LHCN-M2 (cell line): ENCODE measurements at places on chromosomes 7 and 10. TPM values are rescaled to one million over a fixed set of nuclear protein-coding genes. Genes with fewer than 3 reads are reported as not detected.

DNA sequence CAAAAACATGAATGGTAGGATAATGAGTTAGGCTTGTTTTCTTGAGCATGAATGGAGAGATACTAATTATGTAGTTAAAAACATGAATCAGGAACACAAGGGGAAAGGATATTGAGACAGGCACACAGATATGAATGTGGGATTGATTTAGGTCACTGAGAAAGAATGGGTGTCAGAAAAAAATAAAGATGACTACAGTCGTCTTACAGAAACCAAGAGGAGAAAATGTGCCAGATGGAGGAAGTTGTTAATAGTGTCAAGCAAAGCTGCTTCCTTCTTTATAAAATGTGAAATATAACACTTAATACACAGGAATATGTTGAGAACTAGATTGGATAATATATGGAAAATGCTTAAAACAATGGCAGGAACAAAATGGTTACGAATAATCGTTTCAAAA lies 173.3 kb upstream of the BET1 start:
- DNase-seq: no peak

DNA sequence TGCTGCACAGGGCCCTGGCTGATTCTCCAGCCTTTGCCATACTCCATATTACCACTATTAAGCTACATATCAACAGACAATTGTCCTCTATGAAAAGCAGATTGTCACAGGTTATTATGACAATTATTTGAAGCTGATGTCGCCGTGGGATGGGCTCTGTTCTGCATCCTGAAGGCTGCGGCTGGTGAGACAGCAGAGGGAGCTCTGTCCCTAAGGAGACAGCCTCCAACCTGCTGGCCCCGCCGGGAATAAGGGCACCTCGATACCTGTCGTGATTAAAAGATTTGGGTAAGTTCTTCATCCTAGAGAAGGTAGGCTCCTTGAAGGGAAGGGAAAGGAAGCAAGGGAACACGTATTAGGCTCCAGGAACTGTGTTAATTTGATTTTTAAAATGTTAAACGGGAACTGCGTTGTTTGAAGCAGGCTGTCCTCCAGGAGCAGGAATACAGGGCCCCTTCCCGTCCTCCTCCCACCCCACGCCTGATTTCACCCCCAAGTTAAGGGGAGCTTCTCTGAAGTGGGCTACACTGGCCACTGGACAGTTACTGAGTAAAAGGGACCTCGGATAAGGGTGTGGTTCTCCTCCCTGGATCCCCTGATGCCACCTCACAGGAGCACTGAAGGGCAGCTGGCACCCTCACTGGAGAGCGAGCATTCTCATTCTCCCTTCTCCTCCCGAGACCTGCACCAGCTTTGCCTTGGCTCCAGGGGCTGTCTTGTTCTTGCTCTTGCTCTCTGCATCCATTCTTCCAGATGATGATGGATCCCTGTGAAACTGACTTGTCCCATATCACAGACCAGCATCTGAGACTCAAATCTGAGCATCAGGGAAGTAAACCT lies 11.8 kb upstream of the TIAL1 start:
- no peak for DNase-seq

GRCh38 chr10:102352066-102352715 lies 43.3 kb upstream of the NFKB2 start:
- peak; percentile 63 for DNase-seq

DNA sequence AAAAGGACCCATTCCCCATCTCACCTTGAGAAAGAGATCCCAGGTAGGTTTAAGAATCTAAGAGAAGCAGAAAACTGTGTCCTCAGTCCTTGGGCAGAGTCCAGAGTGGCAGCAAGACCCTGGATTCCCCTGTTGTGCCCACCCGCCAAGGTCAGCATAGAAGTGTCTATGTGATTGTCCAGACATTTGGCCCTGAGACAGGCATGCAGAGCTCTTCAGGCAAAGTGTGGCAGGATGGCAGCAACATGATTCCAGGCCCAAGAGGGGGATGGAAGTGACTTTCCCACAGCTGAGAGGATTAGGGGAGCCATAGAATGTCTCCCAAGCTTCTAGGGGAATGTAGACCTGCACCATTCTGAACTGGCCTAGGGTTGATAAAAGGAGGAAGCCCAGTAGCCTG lies 39.1 kb upstream of the OPALIN start:
- no peak for DNase-seq

DNA sequence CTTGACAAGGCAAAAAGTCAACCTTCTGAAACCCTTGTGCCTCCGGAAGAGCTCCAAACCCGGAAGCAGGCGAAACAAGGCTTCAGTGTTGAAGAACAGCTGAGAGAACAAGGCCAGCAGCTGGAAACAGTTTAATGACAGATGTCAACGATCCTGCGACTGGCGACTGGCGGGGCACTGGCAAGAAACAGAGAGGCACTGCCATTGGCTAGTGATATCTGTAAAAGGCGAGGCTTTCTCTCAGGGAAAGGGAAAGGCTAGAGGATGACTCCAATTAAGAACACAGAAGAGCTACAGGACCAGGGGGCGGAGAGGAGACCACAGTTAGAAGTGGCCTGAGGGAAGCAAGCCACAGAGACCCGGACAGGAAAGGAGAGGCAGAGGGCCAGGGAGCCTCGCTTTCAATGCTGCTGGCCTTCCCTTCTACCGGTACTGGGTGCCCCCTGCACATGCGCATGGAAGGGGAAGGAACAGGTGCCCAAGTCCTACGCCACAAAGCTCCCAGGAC lies 19.4 kb downstream of the ITGB1 start:
- DNase-seq: peak; percentile 61

GRCh38 chr10:288316-289200 lies 153.3 kb downstream of the ZMYND11 start:
- DNase-seq: no peak

DNA sequence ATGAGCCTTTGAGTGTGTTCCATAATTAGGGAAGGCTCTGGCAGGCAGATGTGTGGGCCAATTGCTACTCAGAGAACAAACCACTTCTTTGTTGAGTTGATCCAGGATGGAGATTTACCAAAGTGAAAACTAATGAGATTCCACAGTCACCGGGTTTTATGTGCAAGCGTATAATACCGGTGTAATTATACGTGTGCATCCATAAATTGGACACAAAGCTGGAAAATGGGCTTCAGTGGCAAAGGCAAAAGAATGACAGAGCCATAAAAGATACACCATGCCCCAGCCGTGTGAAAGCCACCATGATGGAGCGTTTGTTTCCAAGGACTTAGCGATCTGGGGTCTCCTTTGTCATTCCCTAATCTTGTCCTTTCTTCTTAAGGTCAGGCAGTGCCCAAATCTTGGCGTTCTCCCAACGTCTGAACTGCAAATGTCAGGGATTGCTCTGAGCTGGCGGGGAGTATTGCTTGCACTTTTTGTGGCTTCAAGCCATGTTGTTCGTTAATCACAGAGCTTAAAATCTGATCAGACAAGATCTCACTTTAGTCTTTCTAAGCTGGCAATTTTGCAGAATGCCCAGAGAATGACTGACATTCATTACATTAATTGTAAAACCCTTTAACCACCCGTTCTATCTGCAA lies 70.1 kb downstream of the NPTX2 start:
- no peak for DNase-seq

DNA sequence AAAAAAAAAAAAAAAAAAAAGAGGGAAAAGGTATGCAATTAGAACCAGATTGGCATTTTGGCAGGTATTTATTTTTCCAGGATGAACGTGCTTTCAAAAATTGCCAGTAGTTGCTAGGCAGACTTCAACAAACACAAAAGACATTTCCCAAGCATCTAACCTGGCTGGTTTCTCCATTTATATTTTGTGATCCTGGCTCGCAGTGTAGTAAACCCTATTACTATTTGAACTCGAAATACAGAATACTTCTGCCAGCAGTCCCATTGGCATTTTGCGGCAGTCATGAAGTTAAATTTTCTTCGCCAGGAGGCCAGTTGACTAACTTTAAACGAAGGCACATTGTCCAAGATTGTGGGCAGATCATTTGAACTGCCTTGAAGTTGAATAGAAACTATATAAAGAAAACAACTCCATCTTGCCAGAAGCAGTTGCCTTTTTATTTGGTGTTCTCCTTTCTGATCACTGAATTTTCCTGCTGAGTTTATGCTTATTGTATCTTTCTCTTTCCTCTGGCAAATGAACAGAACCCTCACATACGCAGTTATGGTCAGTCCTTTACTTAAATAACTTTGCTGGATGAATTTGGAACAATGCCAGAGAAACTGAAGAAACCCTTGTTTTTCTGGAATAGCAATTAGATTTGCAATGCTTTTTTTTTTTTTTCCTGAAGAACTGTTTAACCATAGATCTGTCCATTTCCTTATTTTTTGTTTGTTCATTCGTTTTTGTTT lies 132.9 kb downstream of the BICC1 start:
- no peak for DNase-seq

- peak; percentile 41 for DNase-seq
These were observed 42.6 kb downstream of the GPR37 start for GRCh38 chr7:124723012-124723411.

DNA sequence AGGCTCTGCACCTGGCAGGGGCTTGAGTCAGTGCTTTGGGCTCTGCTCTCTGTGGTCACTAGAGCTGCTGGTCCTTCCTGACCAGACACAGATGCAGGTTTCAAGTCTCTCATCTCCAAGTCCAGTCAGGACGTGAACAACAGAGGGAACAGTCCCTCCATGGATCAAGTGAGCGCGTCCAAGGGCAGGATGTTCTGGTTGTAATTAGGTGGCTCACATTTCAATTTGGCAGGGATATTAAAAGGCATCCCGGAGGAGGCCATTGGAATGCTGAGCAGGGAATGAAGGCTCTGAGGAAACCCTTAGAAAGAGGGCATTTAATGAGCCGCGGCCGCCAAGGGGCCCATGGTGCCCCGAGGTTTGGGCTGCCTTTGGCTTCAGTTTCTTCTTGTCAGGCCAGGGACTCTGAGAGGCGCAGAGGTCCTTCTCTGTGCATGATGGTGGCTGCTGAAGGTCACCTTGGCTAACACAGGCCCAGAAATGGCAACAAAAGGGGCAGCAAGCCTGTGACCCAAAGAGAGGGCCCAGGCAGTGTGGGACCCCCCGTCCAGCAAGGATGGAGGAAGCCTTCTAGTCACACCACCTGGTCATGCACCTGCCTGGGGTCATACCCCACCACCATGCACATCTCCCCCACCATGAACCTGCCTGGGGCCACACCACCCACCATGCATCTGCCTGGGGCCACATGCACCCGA lies 30.7 kb upstream of the INPP5A start:
- DNase-seq: peak; percentile 11

DNA sequence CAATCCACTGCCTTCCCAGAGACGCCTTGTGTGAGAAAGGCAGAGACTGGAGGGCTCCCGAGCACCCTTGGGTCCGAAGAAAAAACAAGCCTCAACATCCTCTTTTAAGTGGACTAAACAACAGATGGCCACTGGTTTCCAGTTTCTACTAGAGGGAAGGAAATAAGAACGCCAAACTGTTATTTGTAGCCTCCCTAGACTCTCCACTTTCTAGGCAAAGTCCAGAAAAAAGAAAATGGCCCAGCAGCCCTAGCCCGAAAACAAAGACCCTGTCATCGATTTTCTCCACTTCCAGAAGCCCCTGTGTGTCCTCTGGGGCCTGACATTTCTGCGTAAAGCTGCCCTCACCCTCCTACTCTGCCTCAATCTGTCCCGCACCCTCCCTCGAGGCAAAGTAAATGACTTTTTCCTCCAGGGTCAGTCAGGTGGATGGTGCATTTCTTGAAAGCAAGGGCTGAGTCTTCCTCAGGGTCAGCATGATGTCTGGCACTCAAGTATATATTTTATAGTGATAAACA lies 6.0 kb downstream of the RGS10 start:
- DNase-seq: no peak

DNA sequence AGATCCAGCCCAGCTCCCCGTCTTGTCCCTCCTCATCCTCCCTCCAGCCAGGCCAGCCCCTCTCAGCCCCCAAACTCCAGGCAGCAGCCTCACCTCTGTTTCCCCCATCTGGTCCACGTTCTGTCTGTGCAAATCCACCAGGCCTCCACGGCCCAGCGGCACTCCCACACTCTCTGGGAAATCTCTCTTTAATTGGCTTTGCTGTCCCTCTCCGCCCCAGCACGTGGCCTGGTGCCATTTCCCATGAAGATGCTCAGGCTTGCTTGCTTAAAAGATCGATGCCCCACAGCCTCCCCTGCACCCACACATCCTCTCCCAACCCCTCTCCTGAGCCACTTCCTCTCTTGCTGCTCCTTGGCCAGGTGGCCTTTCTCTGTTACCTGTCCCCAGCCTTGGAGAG lies 39.3 kb downstream of the PRF1 start:
- no peak for DNase-seq

DNA sequence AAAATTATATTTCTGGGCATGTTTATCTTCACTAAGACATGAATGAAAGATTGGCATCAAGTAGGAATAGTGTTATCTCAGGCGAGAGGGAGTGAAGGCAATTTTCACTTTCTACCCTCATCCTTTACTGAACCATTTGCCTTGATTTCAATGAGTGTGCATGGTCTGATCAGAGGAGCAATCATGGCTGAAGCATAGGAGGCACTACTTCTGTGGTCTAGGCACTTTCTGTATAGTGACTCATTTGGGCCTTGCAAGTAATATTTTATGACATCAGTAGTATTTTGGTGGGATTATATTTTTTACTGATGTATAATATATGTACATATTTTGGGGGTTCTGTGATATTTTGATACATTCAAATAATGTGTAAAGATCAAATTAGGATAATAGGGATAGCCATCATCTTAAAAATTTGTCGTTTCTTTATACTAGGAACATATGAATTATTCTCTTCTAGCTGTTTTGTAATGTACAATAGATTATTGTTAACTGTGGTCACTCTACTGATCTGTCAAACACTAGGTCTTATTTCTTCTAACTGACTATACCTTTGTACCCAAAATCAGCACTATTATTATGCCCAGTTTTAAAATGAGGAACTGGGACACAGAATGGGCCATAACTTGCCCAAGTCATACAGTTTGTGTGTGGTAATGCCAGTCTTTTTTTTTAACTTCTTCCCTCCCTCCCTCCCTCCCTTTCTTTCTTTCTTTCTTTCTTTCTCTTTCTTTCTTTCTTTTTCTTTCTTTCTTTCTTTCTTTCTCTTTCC lies 101.9 kb downstream of the RAB11FIP2 start:
- no peak for DNase-seq

GRCh38 chr10:129848696-129849451 lies 115.2 kb downstream of the EBF3 start:
- no peak for DNase-seq

DNA sequence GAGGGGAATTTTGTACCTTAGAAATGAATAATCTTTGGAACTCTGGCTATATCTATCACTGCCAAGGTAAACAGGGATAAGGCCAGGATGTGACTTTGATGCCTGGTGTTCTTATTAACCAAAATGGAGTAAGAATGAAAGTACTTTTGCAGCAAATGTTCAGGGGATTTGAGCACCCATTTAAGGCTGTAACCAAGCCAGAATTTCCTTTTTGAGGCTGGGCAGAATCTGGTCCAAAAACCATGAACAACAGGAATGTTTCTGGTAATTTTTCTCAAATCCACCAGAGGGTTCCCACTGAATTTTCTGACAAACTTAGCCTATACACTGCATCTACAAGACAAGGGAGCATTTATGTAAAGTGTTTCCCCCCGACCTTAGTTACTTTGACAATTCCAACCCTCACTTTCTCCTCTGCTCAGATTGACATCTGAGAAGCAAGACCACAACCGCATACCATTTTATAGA lies 120.6 kb downstream of the BAMBI start:
- no peak for DNase-seq

- DNase-seq: peak; percentile 32
These were observed 237.1 kb downstream of the SUGCT start for GRCh38 chr7:40371806-40372440.

Gene KEL
- total RNA-seq: 0.23 TPM in 1 of 2 replicates, not detected in the other

Gene WIPF3
- total RNA-seq: not detected in 2 replicates

Gene MEIG1
- not detected in 2 replicates for total RNA-seq

Gene PPP2R2D
- total RNA-seq: 25.6 and 35.8 TPM in 2 replicates

Gene SEPTIN14
- not detected in 2 replicates for total RNA-seq

Gene GRM3
- not detected in 2 replicates for total RNA-seq

Gene FAM185A
- 10.8 and 13.6 TPM in 2 replicates for total RNA-seq

Gene SLC13A4
- 0.06 TPM in 1 of 2 replicates, not detected in the other for total RNA-seq
